Activated CD4-positive, alpha-beta T cell treated with anti-CD3 and anti-CD28 coated beads, Interleukin-2, amount 50 U/mL, for 16 hours (primary cell): ENCODE measurements at places on chromosomes 12 and 14.

GRCh38 chr12:12561371-12562015 lies 1.2 kb downstream of the DUSP16 start:
- peak; percentile 38 for DNase-seq

DNA sequence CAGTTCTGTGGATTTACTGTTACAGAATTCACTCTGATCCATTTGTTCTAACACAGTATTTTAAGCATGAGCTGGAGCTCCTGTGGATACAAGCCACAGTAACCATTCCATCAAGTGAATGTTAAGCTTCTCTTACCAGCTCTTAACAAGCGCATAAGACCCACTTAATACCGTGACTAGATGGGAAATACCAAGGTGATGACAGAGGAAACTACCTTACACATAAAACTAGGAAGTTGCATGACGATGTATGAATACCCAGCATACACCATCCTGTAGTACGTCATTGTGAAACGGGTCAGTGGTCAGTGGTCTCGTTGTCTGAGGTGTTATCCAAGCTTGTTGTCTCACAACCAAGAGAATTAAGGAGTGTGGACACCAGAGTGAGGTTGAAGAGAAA lies 2.0 kb upstream of the GALC start:
- peak; percentile 84 for DNase-seq

GRCh38 chr14:32307881-32308582 lies 21.1 kb upstream of the AKAP6 start:
- DNase-seq, result no peak

DNA sequence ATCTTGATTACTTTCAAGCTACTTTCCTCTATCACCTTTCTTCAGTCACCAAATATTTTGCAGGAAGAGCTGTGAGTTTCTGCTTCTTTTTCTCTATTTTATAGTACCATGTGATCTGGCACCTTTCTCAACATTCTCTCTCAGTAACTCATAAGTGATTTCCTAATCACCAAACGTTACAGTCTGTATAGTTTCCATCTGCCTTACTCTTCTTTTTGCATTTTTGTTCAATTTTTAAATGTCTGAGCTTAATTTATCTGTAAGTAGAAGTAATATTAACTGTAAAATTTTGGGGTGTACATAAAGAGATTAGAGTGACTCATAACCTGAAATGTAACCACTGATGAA lies 422.1 kb upstream of the SYT1 start:
- no peak for DNase-seq

- no peak for DNase-seq
These were observed 94.8 kb downstream of the BMP4 start for GRCh38 chr14:53861781-53862180.

- DNase-seq, result no peak
These were observed 10.0 kb downstream of the HIP1R start for GRCh38 chr12:122845041-122845864.

DNA sequence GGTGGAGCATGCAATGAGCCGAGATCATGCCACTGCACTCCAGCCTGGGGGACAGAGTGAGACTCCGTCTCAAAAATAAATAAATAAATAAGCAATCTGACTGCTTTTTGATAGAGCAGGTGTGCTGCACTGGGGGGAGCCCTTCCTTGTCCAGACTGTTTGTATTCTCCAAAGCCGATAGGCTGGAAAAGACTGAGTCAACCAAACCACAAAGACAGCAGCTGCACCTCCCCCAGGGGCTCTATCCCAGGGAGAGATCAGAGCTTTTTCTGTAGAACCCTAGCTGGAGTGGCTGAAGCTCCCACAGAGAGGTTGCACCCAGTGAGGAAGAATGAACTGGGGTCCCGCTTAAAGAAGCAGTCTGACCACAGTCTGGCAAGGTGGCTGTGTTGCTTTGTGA lies 45.8 kb upstream of the LALBA start:
- DNase-seq, result no peak

DNA sequence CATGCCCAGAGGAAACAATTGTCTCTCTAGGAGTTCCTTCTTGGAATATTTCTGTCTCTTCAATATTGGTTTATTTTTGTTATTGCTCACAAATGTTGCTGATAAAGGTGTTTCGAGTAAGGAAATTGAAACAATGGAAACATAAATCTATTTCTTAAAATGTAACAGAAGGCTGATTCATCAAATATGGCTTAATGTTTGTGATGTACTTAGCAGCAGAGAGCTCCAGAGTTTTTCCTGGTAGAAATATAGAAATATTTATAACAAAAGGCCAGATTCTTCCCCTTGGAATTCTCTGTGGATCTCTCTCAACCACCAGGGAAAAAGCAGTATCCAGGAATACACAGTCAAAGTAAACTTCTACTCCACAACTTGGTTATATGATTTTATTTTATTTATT lies 149.2 kb upstream of the LRIG3 start:
- DNase-seq, result no peak

DNA sequence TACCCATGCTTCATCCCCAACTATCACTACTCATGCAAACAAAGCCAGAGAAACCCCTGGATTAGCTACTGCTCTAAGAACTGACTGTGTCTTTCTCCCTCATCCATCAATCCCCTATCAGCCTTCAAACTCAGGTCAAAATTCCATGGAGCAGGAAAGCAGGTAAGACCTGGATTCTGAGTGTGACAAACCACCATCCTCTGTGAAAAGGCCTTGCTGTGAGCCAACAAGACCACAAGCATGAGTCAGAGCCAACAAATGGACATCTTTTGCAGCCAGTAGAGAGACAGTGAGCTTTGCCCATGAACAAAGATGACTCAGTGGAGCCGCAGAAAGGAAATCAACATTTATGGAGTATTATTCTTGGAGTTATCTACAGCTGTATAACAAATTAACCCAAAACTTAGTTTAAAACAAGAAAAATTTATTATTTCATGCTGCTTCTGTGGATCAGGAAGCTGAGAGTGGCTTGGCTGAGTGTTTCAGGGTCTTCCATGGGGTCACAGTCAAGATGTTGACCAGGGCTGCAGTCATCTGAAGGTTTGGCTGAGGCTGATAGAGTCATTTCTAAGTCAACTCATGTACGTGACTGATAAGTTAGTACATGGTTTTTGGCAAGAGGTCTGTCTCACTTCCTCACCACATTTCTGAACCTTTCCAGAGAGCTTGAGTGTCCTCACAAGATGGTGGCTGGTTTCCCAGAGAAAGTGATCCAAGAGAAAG lies 61.1 kb downstream of the PITPNM2 start:
- DNase-seq, result peak; percentile 33

DNA sequence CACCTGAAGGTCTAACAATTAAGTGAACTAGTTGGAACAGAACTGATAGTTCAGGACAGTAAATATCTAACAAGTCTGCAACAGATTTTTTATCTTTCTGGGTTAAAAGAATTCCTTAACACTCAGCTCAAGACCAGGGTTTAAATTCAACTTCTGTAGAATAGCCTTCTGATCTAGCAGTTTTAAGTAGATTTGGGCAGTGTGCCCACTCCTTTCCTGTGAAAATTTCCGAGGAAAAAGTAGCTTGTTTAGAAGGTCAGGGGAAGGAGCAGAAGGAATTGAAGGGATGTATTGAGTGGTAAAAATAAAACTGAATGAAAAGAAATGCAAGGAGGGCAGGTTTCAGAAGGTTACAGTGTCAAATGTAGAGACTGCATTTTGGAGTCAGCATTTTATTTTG lies 45.8 kb downstream of the ATL1 start:
- no peak for DNase-seq

DNA sequence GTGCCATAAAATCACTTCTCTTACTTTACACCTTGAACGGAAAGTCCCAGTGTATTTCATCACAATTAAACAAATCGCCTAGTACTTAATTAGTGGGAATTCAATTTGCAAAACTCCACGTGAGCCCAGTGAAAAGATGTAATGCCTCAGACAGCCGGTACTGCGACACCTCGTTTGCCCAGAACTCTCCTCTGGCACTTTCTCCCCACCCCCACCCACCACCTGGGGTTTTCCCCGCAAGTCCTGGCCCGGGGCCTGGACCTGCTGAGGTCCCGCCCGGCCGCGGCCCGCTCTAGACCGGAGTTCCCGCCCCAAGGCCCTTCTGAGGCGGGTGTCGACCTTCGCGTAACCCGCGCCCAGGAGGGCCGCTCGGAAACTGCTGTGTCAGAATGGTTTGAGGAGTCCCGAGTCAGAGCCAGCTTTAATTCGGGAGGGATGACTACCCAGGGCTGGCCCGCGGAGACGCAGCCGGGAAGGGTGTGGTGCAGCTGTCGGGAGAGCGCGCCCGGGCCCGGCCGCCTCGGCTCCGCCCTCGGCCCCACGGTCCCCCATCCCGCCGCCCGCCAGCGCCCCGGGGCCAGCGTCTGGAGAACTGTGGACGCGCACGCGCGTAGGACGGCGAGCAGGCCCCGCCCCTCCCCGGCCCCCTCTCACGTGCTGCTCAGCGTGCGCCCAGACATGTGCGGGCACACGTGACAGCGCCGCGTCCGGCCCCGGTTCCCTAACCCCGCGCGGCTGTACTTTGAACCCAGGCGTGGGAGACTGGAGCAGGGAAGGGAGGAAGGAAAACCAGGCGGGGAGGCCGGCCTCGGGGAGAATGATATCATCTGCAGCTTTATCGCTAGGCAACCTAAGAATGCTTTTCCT lies 10.8 kb downstream of the BHLHE41 start:
- DNase-seq, result peak; percentile 76

DNA sequence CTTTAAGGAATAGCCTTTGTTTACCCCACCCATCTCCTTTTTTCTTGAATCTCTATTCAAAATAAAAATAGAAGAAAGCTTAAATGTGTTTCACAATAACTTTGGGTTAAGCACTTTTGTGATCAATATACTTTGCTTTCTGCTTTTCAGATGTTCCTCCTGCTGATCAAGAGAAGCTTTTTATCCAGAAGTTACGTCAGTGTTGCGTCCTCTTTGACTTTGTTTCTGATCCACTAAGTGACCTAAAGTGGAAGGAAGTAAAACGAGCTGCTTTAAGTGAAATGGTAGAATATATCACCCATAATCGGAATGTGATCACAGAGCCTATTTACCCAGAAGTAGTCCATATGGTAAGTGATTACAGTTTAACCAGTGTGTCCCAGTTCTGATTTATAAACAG lies 95.0 kb downstream of the PPP2R5C start:
- no peak for DNase-seq

- peak; percentile 12 for DNase-seq
These were observed 104.0 kb upstream of the BCAT1 start for GRCh38 chr12:25052914-25053211.

GRCh38 chr14:66782853-66783252 lies 274.9 kb downstream of the GPHN start:
- DNase-seq, result no peak

DNA sequence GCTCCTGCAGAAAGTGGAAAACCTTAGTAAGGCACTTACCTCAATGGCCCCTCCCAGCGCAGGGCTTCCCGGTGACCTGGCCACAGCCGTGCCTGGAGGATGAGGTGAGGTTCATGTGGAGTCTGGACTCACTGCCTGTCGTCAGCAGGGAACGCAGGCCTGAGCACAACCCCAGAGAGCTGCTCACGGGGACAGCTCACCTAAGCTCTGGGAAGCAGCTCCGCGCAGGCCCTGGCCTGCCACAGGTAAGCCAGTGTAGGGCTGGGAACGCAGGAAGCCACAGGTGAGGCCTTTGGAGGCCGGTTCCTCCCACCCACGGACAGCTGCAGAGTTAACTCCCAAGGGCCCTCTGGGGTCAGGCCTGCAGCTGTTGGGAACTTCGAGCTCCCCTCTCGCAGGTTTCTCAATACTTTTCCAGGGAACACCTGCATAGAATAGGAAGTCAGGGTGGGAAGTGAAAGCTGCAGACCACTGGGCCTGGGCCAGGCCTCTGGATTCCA lies 32.7 kb downstream of the ANAPC7 start:
- DNase-seq, result no peak

GRCh38 chr12:56190695-56191155 lies 1.4 kb upstream of the SMARCC2 start:
- no peak for DNase-seq

DNA sequence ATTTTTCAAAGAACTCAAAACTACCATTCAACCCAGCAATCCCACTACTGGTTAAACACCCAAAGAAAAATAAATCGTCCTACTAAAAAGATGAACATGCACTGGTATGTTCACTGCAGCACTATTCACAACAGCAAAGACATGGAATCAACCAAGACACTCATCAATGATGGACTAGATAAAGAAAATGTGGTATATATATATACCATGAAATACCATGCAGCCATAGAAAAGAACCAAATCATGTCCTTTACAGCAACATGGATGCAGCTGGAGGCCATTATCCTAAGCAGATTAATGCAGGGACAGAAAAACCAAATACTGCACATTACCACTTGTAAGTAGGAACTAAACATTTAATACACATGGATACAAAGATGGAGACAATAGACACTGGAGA lies 3.8 kb upstream of the ANO6 start:
- DNase-seq, result no peak

GRCh38 chr12:104699489-104700190 lies 242.9 kb downstream of the CHST11 start:
- peak; percentile 74 for DNase-seq

DNA sequence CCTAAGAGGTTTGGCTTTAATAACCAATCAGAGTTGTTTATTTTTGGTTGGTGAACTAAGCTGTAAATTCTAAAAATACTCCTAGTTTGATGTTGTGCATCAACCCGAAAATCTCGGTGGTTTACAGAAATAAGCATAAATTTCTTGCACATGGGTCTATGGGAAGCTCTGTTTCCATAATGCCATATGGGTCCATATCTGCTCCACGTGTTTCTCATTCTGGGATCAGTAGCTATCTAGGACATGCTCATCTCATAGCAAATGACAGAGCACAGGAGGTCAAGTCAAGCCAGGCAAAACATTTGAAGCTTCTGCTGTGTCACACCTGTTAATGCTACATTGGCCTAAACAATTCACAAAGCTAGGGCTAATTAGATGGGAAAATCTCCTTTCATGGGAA lies 23.1 kb downstream of the NUP37 start:
- DNase-seq, result no peak

- DNase-seq, result no peak
These were observed 11.7 kb downstream of the ITPR2 start for GRCh38 chr12:26821212-26821701.

DNA sequence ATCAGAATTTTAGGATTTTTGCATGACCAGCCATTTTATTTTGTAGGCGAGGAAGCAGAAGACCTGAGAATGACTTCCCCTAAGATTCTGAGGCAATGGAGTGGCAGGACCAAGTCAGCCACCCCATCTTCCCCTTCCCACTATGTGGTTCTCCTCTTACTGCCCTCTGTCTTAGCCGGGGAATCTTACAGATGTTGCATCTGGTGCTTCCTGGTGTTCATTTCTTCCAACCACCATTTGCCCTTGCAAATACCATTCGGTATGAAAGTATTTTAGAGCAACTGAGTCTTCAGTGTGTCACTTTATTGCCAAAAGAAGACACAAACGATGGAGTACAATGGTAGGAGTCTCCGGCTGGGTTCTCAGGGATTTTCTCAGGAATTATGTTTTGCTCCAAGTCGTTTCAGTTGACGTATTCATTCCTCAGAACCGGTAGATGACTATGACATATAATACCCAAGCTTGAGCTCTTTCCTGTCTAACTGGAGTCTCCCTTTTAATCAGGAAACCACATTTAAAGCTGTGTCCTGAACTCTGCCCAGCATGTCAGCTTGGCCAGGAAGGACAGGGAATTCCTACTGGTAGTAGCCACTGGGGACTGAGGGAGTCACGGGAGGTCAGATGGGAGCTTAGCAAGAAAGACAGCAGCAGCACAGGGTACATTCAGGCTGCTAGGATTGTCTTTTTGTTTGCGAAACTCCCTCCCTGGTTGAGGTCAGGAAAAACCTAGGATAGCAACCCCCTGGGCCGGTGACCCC lies 87.0 kb downstream of the SAMD4A start:
- DNase-seq, result no peak

GRCh38 chr14:60179431-60179869 lies 14.3 kb upstream of the DHRS7 start:
- DNase-seq, result no peak

- DNase-seq, result no peak
These were observed 6.8 kb upstream of the DYNC1H1 start for GRCh38 chr14:101957406-101958234.

- no peak for DNase-seq
These were observed 162.1 kb upstream of the IFNG-AS1 start for GRCh38 chr12:67826946-67827720.
